ENCODE measurements at places on chromosomes 12 and 14. TPM values are rescaled to one million over a fixed set of nuclear protein-coding genes. Genes with fewer than 3 reads are reported as not detected.

The AMN1 gene
- 21.4 TPM for total RNA-seq

The LTA4H gene
- 79.3 TPM for total RNA-seq

The EIF2S3B gene
- 1.1 TPM for total RNA-seq

The TMEM119 gene
- 62.4 TPM for total RNA-seq

The KLRC3 gene
- 0.69 TPM for total RNA-seq

DNA sequence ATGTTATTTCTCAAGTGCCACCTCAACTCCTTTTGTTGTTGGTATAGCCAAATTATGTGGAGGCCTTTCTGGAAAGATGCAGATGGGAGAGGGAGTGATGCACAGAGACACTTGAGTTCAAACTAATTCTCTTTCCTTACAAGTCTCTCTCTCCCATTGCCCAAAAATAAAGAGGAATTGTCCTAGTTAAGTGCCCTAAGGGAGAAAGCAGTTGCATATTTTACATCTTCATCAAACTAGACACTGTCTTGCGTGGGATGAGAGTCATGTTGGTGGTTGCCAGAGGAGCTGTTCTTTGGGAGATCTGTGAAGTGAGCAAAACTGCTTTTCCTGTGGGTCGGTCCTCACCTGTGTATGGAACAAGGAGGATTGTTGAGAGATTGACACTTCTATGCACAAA, 72.2 kb downstream of the EP400 start:
- no peak for DNase-seq

DNA sequence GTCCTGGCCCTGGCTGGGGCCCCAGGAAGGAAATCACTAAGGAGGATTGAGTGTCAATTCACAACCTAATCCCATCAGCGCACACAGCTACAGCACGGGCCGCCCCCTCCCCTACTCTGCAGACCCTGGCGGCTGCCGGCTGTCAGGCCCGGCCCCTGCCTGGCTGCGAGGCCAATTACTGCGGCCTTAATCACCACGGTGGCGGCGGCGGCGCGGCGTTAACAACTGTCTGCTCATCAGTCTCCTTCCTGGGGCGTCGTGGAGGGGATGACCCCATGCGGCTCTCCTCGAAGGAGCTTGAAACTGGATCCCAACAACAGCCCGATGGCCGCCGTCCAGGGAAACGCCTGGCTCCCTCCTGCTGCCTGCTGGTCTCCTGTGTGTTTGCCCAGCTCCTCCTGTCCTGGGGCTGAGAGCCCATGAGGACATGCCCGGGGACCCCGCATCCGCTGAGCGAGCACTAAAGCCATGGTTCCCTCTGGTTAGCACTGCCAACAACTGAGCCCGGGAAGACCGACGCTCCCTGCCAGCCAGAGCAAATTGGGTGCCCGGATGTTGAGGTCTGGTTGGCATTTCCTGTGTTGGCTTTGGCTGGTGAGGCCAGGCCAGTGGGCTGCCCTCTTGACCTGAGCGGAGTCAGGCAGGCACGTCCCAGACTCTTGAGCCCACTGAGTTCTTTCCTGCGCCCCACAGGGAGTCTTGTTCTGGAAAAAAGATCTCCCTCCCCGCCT, 21.8 kb upstream of the EIF2B2 start:
- DNase-seq, result no peak

- DNase-seq, result no peak
Measured at GRCh38 chr14:65548878-65549277, 136.3 kb downstream of the FUT8 start.

GRCh38 chr12:51186465-51187085, 13.6 kb upstream of the TFCP2 start:
- DNase-seq, result no peak

Data from urinary bladder (tissue), 4 donors.